ENCODE measurements at places on chromosomes 1 and 21.

DNA sequence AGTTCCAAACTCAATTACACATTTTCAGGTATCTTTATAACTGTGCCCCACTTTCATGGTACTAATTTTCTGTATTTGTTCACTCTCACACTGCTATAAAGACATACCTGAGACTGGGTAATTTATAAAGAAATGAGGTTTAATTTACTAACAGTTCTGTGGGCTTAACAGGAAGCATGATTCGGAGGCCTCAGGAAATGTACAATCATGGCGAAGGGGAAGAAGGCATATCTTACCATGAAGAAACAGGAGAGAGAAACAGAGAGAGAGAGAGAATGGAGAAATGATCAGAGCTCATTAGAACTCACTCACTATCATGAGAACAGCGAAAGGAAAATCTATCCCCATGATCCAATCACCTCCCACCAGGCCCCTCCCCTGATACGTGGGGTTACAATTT is 874.1 kb upstream of the B3GALT2 start:
- no peak for DNase-seq

DNA sequence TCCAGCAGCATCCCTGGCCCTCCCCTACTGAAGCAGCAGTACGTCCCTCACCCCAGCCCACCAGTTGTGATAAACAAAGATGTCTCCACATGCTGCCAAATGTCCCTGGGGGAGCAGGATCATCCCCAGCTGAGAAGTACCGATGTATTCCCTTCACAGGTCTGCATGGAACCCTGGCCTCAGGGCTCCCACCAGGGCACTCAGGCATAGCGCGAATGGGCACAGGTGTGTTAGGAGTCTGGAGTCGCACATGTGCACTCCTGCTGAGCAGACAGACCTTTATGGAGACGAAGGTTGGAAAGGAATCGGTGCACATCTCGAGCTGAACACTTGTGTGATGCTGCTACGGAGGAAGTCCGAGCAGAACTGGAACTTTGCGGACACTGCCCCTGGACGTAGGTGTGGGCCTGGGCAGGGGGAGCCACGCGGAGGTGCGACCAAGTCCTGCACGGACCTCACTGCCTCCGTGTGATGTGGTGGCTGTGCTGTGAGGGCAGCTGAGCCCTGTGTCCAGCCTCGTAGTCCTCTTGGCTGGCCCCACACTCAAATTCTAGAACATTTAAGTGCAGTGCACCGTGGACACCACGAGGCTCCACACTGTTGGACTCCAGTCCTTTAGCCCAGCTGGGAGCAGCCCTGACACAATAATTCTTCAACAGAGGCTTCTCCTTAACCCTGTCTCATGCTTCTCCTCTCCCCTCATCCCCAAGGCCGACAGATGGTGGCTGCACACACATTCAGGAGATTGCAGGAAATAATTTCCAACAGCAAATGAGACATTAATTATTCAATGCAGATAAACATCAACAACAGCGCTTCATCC is 43.4 kb downstream of the RSPH1 start:
- DNase-seq, result no peak

DNA sequence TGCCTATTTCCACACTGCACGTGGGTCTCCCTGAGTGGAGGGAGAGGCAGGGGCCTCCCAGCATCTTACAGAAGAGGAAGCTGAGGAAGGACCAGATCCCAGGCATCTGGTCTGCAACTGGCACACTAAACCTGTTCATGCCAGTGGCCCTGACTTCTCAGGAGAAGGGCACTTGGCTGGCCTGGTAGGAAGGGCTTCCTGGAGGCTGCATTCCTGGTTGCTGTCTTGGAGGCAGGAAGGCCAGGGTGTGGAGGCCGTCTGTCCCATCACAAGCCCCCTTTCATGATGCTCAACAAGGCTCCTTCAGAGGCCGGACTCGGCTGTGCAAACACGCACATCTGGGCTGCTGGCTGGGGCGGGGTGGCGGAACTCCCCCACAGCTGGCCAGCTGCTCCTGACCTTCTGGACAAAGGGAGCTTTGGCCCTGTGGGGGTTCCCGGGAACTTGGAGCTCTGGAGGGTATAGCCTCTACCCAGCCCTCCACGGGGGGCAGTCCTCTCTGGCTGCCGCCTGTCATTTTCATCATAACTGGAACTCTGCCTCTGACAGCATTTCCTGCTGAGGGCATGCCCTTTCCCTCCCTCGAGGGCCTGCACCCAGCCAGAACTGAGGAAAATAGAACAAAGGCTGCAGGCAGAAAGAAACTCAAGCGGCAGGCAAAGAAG is 39.2 kb upstream of the POU3F1 start:
- DNase-seq, result no peak

DNA sequence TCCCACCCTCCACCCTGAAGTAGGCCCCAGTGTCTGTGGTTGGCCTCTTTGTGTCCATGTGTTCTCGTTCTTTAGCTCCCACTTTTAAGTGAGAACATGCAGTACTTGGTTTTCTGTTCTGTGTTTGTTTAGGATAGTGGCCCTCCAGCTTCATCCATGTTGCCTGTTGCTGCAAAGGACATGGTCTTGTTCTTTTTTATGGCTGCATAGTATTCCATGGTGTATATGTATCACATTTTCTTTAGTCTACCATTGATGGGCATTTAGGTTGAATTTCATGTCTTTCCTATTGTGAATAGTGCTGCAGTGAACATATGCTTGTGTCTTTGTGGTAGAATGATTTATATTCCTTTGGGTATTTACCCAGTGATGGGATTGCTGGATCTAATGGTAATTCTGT is 6.1 kb downstream of the HIPK1 start:
- no peak for DNase-seq

- no peak for DNase-seq
Observed at GRCh38 chr1:45282351-45282750, 44.3 kb upstream of the HPDL start.

DNA sequence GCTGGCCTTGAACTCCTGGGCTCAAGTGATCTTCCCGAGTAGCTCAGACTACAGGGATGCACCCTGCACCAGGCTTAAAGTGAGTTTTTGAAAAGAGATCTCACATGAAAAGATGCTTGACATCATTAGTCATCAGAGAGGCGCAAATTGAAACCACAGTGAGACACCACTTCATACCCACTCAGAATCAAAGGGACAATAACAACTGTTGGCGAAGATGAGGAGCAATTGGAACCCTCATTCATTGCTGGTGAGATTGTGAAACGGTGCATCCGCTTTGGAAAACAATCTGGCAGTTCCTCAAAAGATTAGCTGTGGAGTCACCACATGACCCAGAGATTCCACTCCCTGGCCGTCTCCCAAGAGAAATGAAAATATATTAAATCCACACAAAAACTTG is 122.3 kb downstream of the PGBD5 start:
- DNase-seq, result no peak

GRCh38 chr1:26459573-26460031 is 12.6 kb upstream of the HMGN2 start:
- no peak for DNase-seq

DNA sequence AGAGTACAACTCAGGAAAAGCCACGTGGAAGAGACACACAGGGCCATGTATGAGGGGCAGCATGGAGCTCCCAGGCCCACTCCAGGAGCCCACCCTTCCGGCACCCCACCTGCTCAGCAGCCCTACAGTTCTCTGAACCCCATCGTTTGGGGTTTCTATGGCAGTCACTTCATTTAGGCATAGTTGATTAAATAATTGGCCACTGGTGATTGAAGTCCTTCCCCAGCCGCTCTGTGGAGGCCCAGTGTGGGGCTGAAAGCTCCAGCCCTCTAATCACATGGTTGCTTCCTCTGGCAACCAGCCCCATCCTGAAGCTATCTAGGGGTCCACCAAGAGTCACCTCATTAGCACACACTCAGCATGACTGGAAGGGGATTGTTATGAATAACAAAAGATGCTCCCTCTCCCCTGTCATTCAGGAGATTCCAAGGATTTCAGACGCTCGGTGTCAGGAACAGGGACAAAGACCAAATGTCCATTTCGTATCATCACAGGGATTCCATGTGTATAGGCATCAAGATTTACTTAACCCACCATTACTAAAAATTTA is 12.2 kb upstream of the S100A7A start:
- DNase-seq, result no peak

DNA sequence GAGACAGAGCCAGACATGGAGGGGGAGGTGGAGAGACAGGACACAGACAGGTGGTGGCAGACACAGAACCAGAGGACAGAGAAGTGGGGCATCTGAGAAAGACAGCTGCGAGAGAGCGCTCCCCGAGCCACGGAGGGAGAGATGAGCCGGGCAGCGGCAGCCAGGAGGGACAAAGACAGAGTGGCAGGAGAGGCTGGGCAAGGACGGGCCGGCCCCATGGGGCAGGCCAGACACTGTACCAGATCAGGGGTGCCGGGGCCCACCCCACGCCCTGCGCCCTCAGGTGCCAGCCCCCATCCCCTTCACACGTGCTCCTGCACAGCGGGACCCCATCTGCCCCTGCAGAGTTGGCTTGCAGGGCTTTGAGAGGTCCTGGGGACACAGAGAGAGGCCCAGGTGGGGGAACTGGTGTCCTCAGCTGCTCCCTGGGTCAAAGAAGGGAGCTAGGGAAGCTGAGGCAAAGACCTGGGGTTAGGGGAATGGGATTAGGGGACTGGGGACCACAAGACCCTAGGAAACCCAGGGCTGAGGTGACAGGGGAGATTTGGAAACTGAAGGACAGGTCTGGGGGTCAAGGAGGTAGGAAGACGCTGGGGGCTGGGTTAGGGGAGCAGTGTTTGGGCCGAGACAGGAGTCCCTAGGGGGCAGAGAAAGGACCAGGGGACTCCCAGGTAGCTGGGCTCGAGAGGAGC is 643 bp downstream of the FNDC5 start:
- DNase-seq, result no peak

DNA sequence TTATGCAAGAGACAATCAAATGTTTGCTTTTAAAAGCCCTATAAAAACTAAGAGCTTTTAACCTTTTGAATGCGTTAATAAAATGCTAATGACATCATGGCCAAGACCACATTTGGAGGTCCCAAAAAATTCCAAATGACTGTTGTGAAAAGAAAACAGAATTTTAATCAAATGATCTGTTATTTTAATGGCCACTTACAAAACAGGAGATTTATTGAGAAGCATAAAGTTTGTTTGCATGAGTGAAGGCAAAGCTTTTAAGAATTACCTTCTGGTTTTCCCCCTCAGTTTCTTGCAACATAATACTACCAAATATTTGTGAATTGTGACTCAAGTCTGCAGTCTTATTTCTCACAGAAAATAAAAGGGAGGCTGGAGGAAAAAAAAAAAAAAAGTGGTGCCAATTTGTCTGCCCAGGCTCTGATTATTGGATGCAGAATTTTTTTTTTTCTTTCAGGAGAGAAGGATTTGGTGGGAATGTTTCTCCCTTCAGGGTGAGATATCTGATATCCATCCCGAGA is 60.7 kb downstream of the GORAB start:
- DNase-seq, result no peak

DNA sequence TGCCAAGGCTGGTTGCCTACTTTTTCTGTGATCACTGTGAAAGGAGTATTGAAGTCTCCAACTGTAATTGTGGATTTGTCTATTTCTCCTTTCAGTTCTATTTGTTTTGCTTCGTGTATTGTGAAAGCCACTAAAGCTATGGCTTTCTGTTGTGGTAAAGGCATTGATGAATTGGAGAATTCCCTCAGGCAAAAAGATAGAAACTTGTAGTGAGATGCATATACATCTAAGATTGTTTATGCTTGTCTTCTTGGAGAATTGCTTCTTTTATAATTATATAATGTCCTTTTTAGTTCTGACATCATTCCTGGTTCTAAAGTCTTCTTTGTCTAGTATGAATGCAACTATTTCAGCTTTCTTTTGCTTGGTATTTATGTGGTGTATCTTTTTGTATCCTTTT is 36.8 kb downstream of the SWT1 start:
- no peak for DNase-seq

GRCh38 chr1:153663211-153663610 is 4.7 kb downstream of the SNAPIN start:
- DNase-seq, result no peak

- no peak for DNase-seq
Observed at GRCh38 chr21:42526379-42526727, 12.7 kb downstream of the SLC37A1 start.

- DNase-seq, result no peak
Observed at GRCh38 chr21:45284456-45284741, 3.3 kb downstream of the POFUT2 start.

DNA sequence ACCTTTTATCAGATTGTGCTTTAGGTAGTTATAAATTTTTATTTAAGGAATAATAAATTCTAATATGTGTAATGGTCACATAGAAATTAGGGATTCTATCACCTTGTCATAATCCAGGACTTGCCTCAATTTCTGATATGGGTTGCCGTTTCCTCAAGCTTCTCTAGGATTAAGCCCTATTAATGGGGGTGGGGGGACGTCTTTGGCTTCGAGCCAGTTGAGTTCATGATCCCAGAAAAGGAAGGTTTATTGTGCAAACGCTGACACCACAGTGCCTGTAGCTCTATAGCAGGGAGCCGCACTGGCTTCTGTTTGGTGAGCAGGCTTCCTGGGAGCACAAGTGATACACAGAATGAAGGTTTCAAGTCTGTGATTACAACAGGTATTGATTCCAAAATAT is 22.0 kb upstream of the VAMP3 start:
- no peak for DNase-seq

- DNase-seq, result no peak
Observed at GRCh38 chr1:76274302-76274701, 199.8 kb downstream of the ST6GALNAC3 start.

DNA sequence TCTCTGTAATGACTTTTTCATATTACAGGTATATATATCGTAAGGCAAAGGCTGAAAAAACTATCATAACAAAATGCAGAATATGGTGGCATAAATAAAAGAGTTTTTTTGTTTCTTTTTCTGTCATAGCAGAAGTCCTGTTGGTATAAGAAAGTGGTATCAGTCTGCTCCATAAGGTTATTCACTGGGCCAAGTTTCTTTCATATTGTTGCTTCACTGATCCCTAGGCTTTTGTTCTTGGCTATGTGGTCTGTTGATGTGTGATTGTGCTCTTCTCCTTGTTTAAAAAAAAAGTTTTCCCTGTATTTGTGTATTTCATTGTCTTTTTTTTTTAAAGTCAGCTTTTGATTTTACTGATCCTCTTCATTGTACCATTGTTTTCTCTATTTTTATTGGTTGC is 26.0 kb downstream of the PTBP2 start:
- DNase-seq, result no peak

Measured in stimulated activated CD4-positive, alpha-beta T cell treated with anti-CD3 and anti-CD28 coated beads, Interleukin-4, amount 100 ng/mL, for 48 hours (primary cell).